ENCODE measurements at places on chromosomes 11 and 22.

- no peak overlapping the region for H3K27ac ChIP-seq
- H3K4me3 ChIP-seq = no peak overlapping the region
Measured at GRCh38 chr22:30104501-30105156, 24.4 kb downstream of the HORMAD2 start.

GRCh38 chr22:30998329-30998728 is 29.3 kb downstream of the TUG1 start:
- no peak for DNase-seq
- H3K4me1 ChIP-seq = peaks cover 8% of the 10 kb centered on the region
- peaks cover 10% of the 10 kb centered on the region for H3K27me3 ChIP-seq
- H3K4me3 ChIP-seq = no peak overlapping the region

DNA sequence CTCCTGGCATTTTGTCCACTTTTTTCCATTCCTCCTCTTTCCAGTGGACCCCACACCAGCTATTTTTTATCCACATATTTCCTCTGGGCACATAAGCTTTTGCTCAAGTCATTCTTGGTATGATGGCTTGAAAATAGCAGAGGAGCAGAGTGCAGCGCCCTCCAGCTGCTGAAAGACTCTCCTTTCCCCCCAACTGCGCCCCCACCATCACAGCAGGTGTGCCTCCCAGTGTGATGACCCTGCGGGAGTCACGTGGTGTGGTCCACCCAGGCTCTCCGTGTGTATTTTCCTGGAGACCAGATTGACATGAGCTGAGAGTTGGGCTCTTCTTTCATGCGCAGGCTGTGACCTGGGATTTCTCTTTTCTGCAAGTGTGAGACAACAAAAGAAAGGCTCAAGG is 1241.6 kb downstream of the TBC1D22A start:
- peaks cover 24% of the 10 kb centered on the region for H3K27me3 ChIP-seq
- H3K36me3 ChIP-seq = no peaks in the 10 kb centered on the region
- H3K4me1 ChIP-seq = no peaks in the 10 kb centered on the region
- H3K4me3 ChIP-seq = no peak overlapping the region
- DNase-seq = no peak

DNA sequence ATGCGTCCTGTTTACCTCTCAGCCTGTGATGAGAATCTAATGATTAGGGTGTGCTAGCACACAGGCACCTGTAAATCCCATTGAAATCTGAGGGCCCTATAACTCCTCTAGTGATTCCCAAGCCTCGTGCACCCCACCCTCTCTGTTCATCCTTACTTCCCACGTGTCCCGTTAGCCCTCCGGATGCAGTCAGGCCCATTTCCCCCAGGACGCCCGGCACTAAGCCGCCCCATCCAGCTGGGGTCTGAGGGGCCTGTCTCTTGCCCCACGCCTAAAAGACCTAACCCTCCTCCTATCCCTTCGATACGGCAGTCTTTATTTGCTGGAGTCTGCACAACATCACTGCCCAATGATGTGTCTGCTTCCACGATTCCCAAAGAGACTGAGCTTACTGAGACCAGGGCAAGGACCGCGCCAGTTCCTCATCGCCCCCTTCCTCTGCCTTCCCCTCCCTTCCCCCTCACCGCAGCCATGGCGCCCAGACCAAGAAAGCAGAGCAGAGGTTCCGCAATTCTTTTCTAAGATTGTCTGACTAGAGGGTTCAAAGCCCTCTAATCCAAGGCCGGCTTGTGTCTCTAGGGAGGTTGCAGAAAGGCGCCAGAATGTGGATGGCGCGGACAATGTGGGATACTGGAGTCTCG is 1.1 kb upstream of the FADS2 start:
- peak overlapping the region; percentile 98 for H3K27ac ChIP-seq
- peak overlapping the region; percentile 86 for H3K4me3 ChIP-seq
- H3K36me3 ChIP-seq = peaks cover 30% of the 10 kb centered on the region
- H3K4me1 ChIP-seq = peaks cover 52% of the 10 kb centered on the region

GRCh38 chr11:133608496-133608895 is 76.2 kb upstream of the OPCML start:
- H3K4me1 ChIP-seq = no peaks in the 10 kb centered on the region
- no peaks in the 10 kb centered on the region for H3K36me3 ChIP-seq
- no peak overlapping the region for H3K27ac ChIP-seq
- H3K4me3 ChIP-seq = no peak overlapping the region

- H3K27me3 ChIP-seq = no peaks in the 10 kb centered on the region
- H3K4me1 ChIP-seq = no peaks in the 10 kb centered on the region
- DNase-seq = no peak
- H3K36me3 ChIP-seq = no peaks in the 10 kb centered on the region
Measured at GRCh38 chr11:18027475-18027874, 14.6 kb upstream of the SERGEF start.

- peaks cover 12% of the 10 kb centered on the region for H3K4me1 ChIP-seq
- H3K27ac ChIP-seq = no peak overlapping the region
- DNase-seq = no peak
Measured at GRCh38 chr22:35621451-35621850, 4.3 kb upstream of the MB start.

- H3K36me3 ChIP-seq = no peaks in the 10 kb centered on the region
- no peaks in the 10 kb centered on the region for H3K4me1 ChIP-seq
- H3K27me3 ChIP-seq = no peaks in the 10 kb centered on the region
- H3K27ac ChIP-seq = no peak overlapping the region
Measured at GRCh38 chr11:101211407-101211975, 81.9 kb upstream of the PGR start.

DNA sequence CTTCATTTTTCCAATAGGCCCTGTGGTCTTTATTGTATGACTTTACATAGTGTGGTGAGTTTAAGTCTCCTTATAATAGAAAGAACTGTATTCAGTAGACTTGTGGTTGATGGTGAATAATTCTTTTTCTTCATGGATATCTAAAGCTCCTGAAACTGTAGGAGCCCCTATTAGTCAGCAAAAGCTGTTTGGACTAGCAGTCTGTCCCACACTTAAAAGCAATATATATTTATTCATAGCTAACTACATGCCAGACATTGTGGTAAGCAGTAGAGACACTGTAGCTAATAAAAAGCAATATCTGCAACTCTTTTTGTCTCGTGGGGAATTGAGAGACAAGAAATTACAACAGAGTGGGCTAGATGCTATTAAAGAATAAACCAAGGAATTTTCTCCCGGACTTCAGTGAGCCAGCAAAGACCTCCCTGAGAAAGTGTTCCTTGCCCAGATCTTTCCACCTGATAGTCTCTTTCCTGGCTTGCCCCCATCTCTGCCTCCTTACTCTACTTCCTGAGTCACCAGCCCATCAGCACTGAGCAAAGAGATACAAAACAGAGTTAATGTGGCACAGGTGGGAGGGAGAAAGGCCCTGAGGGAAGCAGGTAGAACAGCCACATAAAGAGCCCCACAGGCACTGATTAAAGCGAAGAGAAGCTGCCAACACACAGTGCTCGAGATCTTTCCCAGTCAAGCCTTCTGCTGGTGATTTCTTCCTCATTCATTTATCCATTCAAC is 1.4 kb upstream of the OR52W1 start:
- H3K4me3 ChIP-seq = no peak overlapping the region
- H3K27me3 ChIP-seq = no peaks in the 10 kb centered on the region
- DNase-seq = no peak
- H3K27ac ChIP-seq = no peak overlapping the region
- H3K36me3 ChIP-seq = peaks cover 10% of the 10 kb centered on the region

GRCh38 chr11:131840545-131840944 is 470.1 kb downstream of the NTM start:
- H3K27me3 ChIP-seq = no peaks in the 10 kb centered on the region
- no peak overlapping the region for H3K4me3 ChIP-seq
- H3K4me1 ChIP-seq = no peaks in the 10 kb centered on the region
- no peak overlapping the region for H3K27ac ChIP-seq

DNA sequence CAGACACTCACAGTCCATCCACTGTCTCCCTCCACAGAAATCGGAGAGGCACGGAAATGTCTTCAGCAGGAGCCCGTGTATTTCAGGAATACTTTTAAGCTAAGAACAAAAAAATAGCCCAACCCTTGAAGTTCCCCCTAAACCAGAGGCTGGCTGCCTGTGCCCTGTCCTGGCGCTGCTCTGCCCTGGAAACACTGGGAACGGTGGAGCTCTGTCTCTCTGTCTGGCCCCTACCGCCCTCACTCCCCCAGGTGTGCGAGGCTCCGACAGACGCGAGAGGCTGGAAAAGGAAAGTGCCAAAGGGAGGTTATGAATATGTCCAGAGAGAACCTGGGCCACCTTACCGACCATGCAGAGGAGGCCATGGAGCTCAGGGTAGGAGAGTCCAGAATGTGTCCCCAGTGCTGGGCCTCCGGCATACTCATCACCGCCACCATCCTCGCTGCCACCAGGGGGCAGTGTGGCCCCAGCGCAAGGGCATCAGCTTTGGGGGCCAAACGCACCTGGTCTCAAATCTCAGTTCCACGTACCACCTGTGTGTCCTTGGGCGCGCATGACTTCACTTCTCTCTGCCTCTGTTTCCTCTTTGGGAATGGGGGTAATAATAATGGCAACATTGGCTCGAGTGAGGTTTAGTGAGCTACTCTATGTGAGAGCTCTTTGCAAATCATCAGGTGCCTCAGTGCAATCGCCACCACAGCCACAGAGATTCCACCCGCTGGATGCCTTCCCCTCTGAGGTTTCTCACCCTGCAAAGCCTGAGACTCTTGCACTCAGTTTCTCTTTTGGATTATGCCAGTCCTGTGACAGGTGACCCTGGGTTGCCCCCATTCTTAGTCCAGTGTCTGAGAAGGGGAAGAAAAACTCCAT is 10.4 kb upstream of the SLCO2B1 start:
- H3K36me3 ChIP-seq = no peaks in the 10 kb centered on the region
- peaks cover 37% of the 10 kb centered on the region for H3K27me3 ChIP-seq
- H3K4me3 ChIP-seq = no peak overlapping the region
- peak; percentile 55 for DNase-seq
- H3K4me1 ChIP-seq = peaks cover 18% of the 10 kb centered on the region
- no peak overlapping the region for H3K27ac ChIP-seq

- peaks cover 25% of the 10 kb centered on the region for H3K36me3 ChIP-seq
- no peak overlapping the region for H3K4me3 ChIP-seq
- H3K27ac ChIP-seq = no peak overlapping the region
- no peak for DNase-seq
- H3K4me1 ChIP-seq = peaks cover 53% of the 10 kb centered on the region
Measured at GRCh38 chr11:86035164-86035563, 33.7 kb downstream of the PICALM start.

DNA sequence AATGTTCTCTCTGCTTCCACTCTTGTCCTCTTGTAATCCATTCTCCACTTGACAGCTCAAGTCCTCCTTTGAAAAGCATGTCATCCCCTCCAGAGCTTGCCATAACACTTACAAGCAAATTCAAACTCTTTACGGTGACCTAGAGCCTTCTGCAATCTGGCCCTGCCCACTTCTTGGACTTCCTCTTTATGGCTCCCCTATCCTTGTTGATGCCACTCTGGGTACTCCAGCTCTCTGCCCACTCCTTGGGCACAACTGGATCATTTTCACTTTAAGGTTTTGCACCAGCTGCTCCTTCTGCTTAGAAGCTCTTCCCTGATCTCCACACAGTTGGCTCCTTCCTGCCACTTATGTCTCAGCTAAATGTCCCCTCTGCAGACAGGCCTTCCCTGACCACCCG is 217.9 kb downstream of the DSCAML1 start:
- H3K27ac ChIP-seq = no peak overlapping the region
- no peaks in the 10 kb centered on the region for H3K4me1 ChIP-seq
- peaks cover 6% of the 10 kb centered on the region for H3K27me3 ChIP-seq
- no peak for DNase-seq

DNA sequence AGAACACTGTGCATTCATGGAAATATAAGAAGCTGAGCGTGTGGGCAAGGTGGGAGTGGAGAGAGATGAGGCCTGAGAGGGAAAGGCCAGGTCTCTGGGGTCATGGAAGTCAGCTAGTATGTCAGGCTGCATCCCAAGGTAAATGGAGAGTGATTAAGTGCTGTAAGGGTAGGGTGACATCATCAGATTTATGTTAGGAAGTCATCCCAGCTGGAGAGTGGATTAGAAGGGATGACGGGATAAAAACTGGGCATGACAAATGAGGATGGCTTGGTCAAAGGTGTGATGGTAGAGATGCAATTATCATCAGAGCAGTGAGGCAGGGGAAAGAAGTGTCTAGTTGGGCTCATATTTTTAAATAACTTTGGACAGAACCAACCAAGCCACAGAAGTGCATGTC is 3.5 kb upstream of the ENDOD1 start:
- no peaks in the 10 kb centered on the region for H3K36me3 ChIP-seq
- no peaks in the 10 kb centered on the region for H3K27me3 ChIP-seq
- H3K4me3 ChIP-seq = no peak overlapping the region

DNA sequence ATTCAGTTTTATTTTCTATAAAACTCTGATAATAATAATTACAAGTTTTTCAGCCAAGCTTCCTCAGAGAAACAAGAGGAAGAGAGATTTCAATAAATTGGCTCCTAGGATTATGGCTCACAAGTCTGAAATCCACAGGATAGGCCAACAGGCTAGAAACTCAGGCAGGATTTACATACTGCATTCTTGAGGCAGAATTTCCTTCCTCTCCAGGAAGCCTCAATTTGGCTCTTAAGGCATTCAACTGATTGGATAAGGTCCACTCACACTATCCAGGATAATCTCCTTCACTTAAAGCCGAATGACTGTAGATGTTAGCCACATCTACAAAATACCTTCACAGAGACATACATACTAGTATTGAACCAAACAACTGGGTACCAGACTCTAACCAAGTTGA is 120.3 kb upstream of the FAT3 start:
- no peak overlapping the region for H3K4me3 ChIP-seq
- no peak overlapping the region for H3K27ac ChIP-seq
- no peak for DNase-seq
- no peaks in the 10 kb centered on the region for H3K36me3 ChIP-seq

GRCh38 chr11:47376525-47377371 is 1.6 kb downstream of the SPI1 start:
- DNase-seq = no peak
- H3K27me3 ChIP-seq = no peaks in the 10 kb centered on the region
- no peak overlapping the region for H3K4me3 ChIP-seq
- peaks cover 34% of the 10 kb centered on the region for H3K4me1 ChIP-seq

- no peak for DNase-seq
- no peak overlapping the region for H3K27ac ChIP-seq
- no peaks in the 10 kb centered on the region for H3K27me3 ChIP-seq
- peaks cover 5% of the 10 kb centered on the region for H3K4me1 ChIP-seq
- no peak overlapping the region for H3K4me3 ChIP-seq
- H3K36me3 ChIP-seq = no peaks in the 10 kb centered on the region
Measured at GRCh38 chr11:77421041-77421723, 52.7 kb downstream of the PAK1 start.

DNA sequence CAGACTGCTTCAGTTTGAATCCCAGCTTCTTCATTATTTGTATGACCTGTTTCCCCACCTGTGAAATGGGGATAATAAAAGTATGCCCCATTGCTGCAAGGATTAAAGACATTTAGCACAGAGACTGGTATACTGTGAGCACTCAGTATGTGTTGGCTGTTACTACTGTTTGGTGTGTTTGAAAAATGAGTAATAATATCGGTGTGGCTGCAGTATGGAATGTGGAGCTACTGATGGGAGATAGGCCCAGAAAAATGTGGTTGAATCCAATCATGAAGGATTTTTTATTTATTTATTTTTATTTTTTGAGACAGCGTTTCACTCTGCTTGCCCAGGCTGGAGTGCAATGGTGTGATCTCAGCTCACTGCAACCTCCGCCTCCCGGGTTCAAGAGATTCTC is 9.1 kb upstream of the C1QTNF4 start:
- no peaks in the 10 kb centered on the region for H3K4me1 ChIP-seq
- H3K4me3 ChIP-seq = no peak overlapping the region
- no peak for DNase-seq
- H3K36me3 ChIP-seq = peaks cover 8% of the 10 kb centered on the region
- H3K27ac ChIP-seq = no peak overlapping the region

GRCh38 chr11:111095327-111095726 is 150.2 kb upstream of the POU2AF2 start:
- H3K36me3 ChIP-seq = no peaks in the 10 kb centered on the region
- H3K4me1 ChIP-seq = peaks cover 41% of the 10 kb centered on the region
- no peak for DNase-seq
- H3K27me3 ChIP-seq = no peaks in the 10 kb centered on the region
